Cardiac septum (tissue), 1 donor: ENCODE measurements at places on chromosomes 12 and 14.

DNA sequence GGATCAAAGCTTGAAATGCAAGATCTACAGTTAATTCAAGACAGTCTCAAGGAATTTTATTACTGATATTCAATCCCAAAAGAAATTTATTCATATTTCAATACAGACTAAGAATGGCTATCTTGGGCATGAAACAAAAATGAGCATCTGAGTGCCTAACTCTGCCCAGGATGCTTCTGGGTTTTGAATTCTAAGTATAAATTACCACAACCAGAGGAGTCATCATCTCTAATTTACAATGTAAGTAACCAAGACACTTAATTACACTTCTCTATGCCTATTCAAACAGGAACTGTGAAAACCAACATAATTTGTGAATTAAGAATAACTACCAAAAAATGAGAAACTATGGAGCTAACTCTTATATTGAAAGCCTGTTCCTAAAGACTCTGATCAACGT lies 14.1 kb downstream of the OSBPL8 start:
- DNase-seq: no peak

DNA sequence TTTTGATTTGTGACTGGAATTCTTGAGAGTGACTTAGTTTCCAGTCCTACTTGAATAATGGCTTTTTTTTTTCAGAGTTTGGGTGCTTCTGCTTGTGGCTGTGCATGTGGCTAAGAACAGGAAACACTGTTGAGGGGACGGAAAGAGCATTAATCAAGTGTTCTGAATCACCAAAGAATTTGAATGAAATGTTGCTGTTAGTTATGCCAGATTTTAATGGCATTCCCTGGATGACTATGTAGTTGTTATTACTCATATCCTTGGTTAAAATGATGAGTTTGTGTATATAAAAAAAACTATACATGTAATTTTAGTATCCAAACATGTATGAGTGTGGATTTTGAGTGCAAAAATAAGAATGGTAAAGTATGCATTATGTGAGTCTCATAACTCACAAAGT lies 347.9 kb downstream of the BCAT1 start:
- no peak for DNase-seq

- no peak for DNase-seq
These were observed 23.1 kb upstream of the HELB start for GRCh38 chr12:66279123-66279712.

GRCh38 chr12:54598970-54599369 lies 10.5 kb upstream of the PPP1R1A start:
- peak; percentile 35 for DNase-seq

DNA sequence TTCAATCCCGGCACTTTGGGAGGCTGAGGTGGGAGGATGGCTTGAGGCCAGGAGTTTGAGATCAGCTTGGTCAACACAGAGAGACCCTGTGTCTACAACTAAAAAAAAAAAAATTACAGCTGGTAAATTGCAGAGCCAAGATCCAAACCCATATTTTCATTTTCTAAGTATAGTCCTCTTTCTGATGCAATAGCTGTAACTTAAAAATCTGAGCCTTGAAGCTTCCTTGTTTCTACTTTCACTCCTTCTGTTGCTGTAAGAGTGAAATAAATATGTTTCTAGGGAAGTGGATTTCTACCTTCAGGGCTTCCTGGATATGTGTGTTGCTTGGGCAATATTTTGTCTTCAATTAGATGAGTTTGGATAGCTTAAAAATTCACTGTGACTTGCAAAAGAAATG lies 42.0 kb upstream of the PRICKLE1 start:
- DNase-seq: no peak

DNA sequence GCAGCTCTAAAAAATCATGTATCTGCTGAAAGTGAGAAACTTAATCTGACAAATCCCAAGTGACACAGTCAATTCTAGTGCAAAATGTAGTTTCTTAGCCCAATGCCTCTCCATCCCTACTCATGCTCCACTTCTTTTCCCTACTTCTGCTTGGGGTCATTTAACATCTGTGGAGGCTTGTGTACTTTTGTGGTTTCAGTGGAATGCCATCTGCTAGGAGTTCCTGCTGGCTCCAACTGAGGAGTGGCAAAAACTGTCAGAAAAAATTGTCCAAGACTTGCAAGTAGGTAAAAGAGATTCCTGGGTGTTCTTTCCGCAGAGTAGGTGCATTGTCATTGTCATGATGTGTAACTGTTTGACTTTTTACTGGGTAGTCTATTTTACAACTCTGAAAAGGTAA lies 12.5 kb upstream of the AVPR1A start:
- no peak for DNase-seq

GRCh38 chr12:51547606-51548005 lies 43.4 kb upstream of the SCN8A start:
- no peak for DNase-seq

- DNase-seq: no peak
These were observed 1.4 kb downstream of the TMTC1 start for GRCh38 chr12:29782285-29782870.

DNA sequence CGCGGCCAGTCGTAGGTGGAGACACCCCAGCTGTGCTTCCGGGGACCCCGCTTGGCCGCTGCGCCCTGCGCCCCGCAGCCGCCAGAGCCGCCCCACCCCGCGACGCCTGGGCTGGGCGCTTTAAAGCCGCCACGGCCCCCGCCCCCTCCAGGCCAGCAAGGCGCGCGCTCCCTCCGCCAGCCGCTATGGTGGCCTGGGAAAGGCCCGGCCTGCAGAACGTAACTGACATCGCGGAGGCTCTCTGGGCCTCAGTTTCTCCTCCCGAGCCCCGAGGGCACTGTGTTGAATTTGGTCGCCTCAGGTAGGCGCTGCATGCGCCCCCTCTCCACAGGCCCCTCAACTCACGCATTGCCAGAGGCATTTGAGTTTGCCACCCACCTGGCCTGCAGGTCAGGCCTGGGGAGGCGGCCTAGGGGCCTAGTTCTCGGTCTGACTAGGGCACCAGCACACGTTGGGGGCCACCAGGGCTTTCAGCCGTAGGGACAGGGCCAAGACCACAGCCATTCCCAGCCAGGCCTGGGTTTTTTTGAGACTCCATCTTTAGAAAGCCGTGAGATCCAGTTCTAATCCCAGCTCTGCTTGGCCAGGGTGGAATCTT lies at the start of gene NGB:
TSS of gene NGB (minus strand) at position 94 of the 598 bp plus-strand sequence. CDS start 269 bp downstream, outside the sequence.
- DNase-seq: peak; percentile 41

DNA sequence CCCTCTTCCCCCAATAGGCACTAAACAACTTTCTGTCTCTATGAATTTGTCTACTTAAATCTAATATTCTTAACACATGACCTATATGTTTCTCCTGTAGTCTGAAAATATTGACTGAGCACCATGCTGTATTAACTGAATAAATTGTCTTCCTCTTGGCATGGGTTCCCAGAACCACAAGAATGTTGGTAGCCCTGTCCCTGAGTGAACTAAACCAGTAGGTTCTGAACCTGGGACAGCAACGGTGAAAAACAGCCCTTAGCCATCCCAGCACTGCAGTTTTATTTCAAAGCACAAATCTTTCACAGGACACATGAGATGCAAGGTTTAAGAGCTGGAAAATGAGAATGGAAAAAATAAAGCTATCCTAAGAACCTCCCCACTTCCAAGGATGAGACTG lies 20.4 kb upstream of the HSP90B1 start:
- no peak for DNase-seq

- no peak for DNase-seq
These were observed 151.0 kb upstream of the ATF7IP start for GRCh38 chr12:14214495-14214894.

DNA sequence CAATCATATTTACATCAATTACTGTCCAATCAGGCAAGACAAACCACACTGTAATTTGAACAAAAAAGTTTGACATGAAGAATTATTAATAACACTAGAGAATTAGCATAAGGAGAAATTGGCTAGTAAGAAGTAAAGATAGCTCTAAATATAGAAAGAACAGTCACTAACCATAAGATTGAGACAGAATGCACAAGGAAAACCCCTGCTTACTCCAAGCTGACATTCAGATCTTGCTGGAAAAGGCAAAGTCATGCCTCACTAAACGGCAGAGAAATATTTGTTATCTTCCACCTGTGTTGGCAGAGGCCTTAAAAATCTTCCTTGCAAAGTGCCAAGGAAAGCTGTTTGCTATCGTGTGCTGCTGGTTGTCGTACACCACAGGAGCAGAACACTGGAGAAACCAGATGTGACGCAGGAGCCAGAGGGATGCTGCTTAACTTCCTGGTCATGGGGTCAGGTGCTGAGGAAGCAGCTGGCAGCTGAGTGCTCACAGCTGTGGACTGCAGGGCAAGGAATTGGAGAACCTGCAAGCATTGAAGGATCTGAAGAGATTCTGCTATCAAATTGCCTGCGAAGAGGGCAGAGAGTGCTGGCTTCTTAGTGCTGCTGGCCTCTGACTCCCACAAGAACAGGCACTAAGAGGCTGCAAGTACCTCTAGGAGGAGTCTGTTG lies 1323.3 kb downstream of the LRFN5 start:
- DNase-seq: peak; percentile 74

- no peak for DNase-seq
These were observed 2.5 kb downstream of the RASSF8 start for GRCh38 chr12:25960961-25961360.

GRCh38 chr14:52055167-52055566 lies 13.7 kb downstream of the NID2 start:
- DNase-seq: no peak

DNA sequence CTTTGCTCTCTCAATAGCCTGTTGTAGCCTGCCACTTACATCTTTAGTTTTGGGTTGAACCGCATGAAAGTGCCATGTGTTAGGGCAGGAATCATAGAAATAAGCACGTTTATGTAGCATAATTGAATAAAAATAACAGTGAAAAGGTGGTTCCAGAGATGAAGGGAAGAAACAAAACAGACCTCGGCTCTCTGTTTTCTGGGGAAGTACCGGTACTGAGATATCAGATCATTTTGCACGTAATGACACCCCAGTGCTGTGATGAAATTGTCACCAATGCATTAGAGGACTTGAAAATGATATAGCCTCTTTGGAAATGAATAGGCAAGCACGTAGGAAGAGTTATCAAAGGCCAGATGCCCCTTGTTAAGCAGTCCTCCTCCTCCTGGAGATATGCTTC lies 42.5 kb upstream of the DLK1 start:
- no peak for DNase-seq

GRCh38 chr12:110355073-110355472 lies 48.4 kb downstream of the ANAPC7 start:
- no peak for DNase-seq

GRCh38 chr12:108798551-108799221 lies 58.7 kb downstream of the SSH1 start:
- DNase-seq: no peak

DNA sequence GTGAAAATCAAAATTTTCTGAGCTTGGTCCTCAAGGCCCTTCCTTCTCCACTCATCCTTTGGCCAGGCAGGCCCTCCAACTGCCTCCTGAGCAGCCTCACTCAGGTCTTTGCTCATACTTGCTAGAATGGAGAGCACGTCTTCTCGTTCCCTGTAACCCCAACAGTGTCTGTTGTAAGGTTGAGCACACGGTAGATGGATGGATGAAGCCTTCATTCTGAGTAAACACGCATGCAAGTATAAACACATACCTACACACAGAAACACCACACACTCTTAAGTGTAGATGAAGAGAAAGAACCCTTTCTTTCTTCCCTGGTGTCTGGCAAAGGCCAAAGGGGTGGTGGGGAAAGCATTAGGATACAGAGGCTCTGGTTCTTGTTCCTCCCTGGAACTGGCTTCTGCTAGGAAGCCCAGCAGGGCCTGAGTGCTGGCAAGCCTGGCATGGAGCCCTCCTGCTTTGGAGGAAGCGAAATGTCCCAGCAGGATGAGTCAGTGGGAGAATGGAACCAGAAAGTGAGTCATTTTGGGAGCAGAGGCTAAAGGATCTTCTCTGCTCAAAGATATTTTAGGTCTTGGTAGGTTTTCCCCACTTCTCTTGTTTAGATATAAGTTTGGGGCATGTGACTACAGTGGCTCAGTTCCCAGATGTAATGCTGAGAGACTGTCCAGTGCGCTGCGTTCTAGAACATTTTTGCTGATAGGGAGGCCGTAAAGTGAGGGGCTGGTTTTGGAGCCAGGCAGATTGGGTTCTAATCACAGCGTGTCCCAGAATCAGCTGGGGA lies 127.4 kb downstream of the CACNA1C start:
- no peak for DNase-seq

- no peak for DNase-seq
These were observed 253.7 kb downstream of the ATXN7L3B start for GRCh38 chr12:74791365-74791764.

DNA sequence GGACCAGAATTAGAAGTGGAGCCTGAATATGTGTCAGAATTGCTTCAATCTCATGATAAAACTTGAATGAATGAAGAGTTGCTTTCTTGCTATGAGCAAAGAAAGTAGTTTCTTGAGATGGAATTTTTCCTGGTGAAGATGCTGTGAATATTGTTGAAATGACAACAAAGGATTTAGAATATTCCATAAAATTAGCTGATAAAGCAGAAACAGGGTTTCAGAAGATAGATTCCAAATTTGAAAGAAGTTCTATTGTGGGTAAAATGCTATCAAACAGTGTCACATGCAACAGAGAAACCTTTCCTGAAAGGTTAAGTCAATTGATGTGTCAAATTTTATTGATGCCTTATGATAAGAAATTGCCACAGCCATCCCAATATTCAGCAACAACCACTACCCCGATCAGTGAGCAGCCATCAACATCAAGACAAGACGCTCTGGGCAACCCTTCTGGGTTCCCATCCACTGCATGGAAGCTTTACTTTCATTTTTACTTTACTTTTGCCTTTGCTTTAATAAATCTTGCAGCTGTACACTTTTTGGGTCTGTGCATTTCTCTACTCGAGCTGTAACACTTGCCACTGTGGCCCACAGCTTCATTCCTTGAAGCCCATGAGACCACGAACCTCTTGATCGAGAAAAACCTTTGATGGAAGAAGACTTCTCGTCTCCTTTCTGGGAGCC lies 104.0 kb upstream of the SSTR1 start:
- DNase-seq: no peak

- DNase-seq: no peak
These were observed 68.4 kb upstream of the FAM222A start for GRCh38 chr12:109645194-109645593.

DNA sequence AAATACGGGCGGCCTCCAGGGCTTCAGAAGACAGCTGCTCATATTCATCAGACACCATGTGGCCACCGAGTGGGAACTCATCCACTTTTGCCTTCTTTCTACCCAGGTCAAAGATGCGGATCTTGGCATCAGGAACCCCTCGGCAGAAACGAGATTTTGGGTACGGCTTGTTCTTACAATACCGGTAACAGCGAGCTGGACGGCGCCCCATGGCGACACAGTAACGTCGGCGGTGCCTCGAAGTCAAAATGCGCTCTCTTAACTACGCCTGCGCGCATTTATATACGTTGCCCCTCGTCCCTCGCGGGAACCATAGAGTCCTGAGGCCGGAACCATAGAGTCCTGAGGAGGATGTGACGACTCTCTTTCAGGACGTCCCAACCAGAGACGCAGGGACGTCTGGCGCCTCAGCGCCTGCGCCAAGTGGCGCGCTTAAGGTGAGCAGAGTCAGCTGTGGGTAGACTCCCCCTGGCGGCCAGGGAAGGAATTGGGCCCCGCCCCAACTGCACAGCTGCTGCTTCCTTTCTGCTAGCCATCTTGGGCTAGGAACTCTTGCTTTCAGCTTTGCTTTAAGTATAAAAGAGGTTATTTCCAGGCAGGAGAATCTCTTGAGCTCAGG lies at the start of gene RPL10L:
TSS of gene RPL10L (minus strand) at position 256 of the 619 bp plus-strand sequence. CDS start at position 211, 45 bp downstream.
- no peak for DNase-seq
